Mesenteric fat pad (tissue), 1 donor: ENCODE measurements at places on chromosomes 2 and 18. TPM values are rescaled to one million over a fixed set of nuclear protein-coding genes. Genes with fewer than 3 reads are reported as not detected.

CDKL4 gene
- 0.96 TPM for total RNA-seq

- DNase-seq: no peak
Measured at GRCh38 chr2:11757101-11757500, 10.7 kb downstream of the LPIN1 start.

DNA sequence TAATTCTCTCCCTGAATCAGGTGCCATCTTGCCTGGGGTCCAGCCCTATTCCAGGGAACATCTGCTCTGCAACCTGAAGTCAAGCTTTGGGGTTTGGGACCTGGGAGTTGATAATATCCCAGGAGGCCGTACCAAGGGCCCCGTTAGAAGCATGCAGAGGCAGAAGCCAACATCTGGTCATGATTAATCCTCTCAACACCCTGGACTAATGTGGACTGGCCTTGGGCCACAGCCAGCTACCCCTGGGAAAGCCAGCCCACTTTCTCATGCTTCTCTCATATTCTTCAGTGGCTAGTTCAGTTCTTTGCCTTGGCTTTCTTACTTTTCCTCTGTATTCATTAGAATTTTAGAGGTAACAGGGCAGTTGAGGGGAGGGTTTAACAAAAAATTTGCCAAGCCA is 515.6 kb upstream of the NRP2 start:
- DNase-seq: no peak

PSMD1 gene
- 101 TPM for total RNA-seq

DNA sequence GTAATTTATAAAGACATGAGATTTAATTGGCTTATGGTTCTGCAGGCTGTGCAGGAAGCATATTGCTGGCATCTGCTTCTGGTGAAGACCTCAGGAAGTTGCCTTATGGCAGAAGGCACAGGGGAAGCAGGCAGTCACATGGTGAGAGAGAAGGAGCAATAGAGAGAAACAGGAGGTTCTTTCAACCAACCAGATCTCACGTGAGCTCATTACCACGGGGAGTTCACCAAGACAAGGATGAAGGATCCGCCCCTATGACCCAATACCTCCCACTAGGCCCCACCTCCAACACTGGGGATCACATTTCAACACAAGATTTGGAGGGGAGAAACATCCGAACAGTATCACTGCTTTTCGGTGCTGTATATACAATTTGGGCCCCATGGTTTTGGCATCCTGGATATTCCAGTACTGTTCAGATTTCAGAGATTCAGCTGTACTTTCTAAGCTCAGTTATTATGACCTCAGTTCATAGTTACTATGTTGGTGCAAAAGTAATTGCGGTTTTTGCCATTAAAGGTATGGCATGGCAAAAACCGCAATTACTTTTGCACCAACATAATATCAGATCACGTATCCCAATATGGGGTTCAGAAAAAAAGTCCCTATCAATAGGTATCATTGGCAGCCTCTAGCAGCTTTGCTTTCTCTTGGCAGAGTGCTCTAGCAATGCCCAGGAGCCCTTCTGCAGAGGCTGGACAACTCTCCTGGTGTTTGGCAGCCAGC is 189.6 kb upstream of the SIX3 start:
- no peak for DNase-seq

DNA sequence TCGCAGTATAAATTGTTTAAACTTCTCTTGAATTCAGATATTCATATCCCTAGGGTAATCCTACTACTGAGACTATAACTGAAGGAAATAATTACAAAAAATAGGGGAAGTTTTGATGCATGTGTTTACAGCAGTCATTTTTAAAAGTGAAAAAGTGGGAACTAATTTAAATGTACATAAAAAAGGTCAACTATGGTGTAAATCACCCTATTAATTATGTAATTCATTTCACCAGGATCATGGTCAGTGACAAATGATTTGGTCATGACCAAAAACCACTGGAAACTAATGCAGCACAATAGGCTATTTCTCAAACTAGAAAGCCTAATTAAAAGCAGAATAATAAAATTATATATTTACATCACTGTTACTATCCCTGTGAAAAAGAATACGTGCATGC is 5.0 kb upstream of the CNGA3 start:
- no peak for DNase-seq

CELF4 gene
- 0.39 TPM for total RNA-seq

GRCh38 chr2:156115338-156115737 is 217.2 kb downstream of the NR4A2 start:
- no peak for DNase-seq

- no peak for DNase-seq
Measured at GRCh38 chr2:195687320-195688086, 30.5 kb downstream of the SLC39A10 start.

PROKR1 gene
- total RNA-seq: 1.3 TPM

GRCh38 chr2:150464986-150465385 is 22.5 kb downstream of the RND3 start:
- no peak for DNase-seq
